Dorsolateral prefrontal cortex (tissue), 122 donors: ENCODE measurements at places on chromosomes 5 and 9.

DNA sequence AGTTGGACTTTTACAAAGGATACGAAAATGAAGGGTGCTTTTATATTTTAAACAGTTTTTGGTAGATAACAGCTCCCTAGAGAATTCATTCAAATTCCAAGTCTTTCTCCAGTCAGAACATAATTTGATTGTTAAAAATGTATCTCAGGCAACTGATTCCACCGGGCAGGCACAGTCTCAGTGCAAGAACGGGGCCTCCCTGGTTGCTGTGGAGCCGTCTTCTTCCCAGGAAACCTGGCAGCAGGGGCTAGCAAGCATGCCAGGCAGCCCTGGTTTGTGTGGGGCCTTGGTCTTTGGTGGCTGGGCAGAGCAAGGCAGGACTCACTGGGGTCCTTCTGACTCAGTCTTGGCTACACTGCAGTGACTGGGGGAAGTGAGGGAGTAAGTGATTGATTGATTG lies 143.5 kb downstream of the NXNL2 start:
- DNase-seq, result no peak

GRCh38 chr9:1031951-1032601 lies 18.1 kb upstream of the DMRT2 start:
- DNase-seq, result no peak

GRCh38 chr5:168869615-168870227 lies 290.6 kb upstream of the PANK3 start:
- DNase-seq, result no peak

DNA sequence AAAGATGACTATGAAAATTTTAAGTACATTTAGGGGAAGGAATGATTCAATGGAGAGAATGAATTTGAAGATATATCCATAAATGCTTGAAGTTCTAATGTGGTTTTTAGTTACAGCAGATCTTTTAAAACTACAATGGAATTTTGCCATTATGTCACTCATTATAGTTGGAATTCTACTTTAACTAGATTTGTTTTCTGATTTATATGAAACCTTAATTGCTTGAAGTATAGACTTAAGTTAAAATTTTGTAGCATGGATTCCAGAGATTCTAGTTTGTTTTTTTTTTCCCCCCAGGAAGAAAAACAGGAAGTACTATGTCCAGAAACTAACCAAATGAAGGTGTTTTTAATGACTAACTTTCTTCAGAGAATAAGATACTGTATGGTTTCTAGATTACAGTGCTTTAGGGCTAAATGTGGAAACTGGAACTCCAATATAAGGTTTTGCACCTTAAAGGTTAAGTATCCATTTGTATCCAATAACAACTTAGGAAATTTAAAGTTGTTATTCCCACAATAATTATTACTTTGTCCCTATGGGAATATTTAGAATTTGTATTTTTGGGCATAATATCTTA lies 70.3 kb downstream of the ZSWIM6 start:
- no peak for DNase-seq

- DNase-seq, result no peak
Observed at GRCh38 chr5:13749766-13750165, 194.7 kb downstream of the DNAH5 start.

DNA sequence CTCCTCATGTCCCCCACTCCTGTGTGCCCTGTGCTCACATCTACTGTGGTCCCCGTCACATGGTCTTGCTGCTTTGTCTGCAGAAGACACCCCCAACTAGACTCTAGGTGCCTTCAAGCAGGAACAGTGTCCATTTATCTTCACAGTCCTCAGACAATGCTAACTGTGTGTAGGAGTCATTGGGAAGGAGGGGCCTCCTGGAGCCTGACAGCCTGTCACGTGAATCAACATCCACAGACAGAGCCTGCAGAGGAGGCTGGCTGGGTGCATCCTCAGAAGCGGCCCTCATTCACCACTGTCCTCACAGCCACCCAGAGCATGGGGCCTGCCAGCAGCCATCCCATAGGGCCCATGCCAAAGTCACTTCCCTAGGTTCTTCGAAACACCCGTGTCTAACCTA lies 98.7 kb downstream of the MED10 start:
- peak; percentile 70 for DNase-seq

GRCh38 chr9:123129423-123129822 lies 96.0 kb downstream of the GPR21 start:
- no peak for DNase-seq

GRCh38 chr5:138661291-138661960 lies 86.2 kb upstream of the HSPA9 start:
- peak; percentile 22 for DNase-seq

DNA sequence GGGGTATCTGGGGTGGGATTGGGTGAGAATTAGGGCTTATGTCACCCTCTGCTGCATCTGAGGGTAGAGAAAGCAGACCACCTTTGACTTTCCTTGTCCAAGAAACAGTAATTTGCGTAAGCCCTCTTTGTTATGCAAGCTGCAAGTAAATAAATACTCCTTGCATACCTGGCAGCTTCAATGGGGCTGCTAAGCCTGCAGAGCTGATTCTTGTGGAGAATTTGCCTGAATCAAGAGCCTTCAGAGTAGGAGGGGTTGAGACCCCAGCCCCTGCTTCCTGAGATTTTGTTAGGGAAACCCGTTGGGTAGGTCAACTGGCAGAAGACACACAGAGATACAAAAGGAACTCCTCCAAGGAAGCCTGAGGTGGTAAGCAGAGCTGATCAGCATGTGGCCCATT lies 515.1 kb downstream of the DMAC1 start:
- no peak for DNase-seq

DNA sequence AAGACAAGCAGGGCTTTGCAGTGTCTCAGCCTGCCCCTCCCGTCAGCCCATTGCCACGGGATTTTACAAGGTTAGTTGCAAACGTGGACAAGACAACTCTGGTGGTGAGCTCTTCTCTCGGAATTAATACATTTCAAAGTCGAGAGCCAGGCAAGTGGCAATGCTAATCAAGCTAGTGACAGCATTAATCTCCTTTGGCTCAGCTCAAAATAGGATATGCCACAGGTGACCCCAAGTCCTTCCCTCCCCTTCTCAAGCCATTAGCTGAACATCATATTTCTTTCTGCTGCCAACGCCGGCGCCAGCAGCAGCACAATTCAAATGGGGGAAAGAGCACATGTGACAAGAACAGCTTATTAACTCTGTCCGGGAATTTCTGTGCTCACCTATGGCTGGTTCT lies 190.1 kb downstream of the ATPSCKMT start:
- no peak for DNase-seq

- DNase-seq, result no peak
Observed at GRCh38 chr5:119470105-119470763, 17.9 kb downstream of the HSD17B4 start.

DNA sequence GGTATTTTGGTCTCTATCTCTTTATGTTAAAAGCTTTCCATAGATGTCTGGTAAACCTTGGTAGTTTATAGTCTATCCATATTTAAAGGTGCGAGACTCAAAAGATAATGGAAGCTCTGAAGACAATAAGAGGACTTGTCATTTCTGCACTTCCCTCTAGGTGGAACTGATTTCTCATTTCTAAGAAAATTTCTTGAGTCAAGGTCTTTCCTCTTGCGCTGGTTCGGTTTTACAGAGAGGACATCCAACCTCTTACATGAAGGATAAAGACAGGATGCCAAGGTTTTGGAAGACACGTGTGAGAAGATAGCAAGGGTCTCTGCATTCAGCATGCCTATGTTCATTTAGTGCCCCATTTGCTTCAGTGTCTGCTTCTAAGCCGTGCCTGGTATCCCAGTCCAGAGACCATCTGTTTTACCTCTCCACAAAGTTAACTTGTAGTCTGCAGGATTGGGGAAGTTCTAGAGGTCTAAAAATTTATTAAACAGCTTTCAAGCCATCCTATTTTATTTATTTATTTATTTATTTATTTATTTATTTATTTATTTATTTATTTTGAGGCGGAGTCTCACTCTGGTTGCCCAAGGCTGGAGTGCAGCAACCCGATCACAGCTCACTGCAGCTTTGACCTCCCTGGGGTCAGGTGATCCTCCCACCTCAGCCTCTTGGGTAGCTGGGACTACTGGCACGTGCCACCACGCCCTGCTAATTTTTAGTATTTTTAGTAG lies 41.6 kb downstream of the KIAA1191 start:
- no peak for DNase-seq

GRCh38 chr5:154860765-154861164 lies 2.3 kb downstream of the CNOT8 start:
- no peak for DNase-seq

DNA sequence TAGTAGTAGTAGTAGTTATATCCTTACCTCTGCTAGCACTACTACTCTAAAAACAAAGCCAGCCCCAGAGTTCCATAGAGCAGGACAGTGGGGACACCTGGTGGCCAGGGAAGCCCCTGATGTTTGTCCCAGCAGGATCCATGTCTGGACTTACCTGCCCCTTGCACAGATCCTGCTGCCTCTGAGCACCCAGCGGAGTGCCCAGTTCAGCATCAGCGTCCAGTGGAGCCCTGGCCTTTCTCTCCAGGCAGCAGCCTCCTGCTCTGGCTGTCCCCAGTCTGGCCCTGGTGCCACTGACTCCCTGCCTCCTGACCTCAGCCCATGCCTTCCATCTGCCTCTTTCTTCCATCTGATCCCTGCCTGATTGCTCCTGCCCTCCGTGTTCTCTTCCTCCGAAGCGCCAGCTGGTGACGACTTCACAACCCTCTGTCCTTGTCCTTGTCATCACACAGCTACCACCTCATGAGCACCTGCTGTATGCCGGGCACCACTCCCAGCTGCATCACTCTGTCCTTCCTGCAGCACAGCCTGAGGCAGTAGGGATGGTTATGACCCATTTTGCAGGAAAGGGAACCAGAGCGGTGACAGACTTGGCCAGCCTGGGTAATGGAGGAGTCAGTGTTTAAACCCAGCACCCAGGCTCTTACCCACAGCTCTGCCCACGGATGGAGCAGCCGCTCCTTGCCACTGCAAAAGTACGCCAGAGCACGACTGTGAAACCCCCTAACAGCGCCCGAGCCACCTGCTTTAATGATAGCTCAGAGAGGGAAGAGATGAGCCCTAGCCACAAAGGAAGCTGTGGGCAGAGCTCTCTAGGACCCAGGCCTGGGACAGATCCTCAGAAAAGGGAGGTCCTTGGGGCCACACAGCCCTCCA lies 11.5 kb downstream of the SARDH start:
- DNase-seq, result peak; percentile 82

DNA sequence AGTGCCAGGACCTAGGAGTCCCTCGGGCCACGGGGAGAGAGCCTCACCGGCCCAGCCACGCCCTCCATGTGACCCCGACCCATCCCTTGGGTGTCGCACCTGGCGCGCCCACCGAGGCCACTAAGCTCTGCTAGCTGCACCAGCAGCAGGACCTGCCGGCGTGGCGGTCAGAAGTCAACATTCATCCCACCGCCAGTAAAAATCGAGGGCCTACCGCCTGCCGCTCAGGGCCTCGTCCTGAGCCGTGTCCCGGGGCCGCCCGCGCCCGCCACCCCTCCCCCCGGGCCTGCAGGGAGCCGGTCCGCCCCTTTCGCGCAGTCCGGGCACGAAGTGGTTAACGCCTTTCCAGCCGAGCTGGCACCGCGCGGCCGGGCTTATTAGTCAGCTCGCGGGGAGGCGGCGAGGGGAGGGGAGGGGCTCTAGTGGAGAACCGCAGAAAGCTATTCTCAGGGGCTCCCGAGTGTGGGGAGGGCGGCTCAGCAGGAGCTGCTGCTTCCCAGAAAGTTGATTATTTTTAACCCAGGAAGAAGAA lies 124.4 kb downstream of the C9orf50 start:
- DNase-seq, result peak; percentile 95

- DNase-seq, result no peak
Observed at GRCh38 chr9:89505911-89506310, 8.0 kb upstream of the SEMA4D start.

GRCh38 chr5:166324372-166324771 lies 1967.1 kb upstream of the WWC1 start:
- DNase-seq, result no peak

DNA sequence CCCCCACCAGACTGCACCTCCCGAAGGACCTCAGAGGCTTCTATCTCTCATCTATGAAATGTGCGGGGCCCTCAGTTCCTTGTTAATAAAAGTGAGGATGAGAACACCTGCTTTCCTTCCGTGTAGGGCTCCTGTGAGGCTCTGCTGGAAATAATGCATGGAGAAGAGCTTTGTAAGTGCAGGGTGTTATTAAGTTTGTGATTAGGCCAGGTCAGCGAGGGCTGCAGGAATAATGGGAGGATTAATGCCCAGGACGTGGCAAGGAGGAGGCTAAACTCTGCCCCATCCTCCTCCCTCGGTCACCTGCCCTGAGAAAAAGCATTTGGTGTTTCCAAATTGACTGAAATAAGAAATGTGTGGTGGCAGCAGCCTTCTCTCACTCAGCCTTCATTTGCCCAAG lies 83.5 kb upstream of the HSPA9 start:
- DNase-seq, result peak; percentile 8

DNA sequence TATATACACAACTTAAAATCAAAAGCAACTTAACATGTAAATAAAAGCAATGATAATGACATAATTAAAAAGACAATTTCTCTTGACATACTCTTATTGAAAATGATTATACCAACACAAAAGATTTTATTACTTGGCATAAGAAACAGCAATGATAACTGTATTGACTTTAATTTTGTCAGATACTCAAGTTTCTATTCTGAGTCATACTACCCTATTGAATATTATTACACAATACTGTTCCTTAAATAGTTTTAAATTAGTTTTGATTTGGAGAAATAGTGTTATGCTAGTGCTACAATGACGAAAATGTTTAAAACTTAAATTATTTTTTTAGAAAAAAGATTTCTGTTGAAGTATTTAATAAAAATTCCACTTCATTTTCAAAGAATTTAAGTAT lies 1319.3 kb upstream of the C9orf72 start:
- DNase-seq, result no peak

- DNase-seq, result no peak
Observed at GRCh38 chr9:800591-801150, 40.8 kb upstream of the DMRT1 start.

DNA sequence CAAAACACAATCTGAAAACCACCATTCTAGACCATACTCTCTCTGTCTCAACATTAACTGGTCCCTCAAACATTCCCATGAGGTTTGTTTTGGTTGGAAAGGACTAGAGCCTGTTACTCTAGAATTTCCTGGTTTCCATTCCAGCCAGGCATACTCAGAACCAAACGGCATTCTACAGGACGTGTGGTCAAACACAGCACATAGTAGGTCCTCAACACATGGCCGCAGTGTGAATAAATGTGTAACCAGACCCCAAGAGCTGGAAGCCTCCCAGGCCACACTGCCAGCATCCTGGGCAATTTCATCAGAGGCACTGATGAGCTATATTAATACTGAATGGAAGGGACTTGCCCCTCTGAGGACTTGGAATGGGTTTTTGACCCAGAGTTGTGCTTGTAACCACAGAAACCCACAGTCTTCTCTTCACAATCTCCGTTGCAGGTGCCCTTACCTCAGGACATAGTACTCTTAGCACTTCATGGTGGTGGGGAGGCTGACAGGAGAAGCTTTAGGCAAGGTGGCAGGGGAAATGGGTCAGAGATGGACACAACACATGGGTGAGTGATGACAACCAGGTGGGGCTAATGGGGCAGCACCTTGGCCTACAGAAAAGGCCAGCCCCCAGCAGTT lies 66.0 kb downstream of the ZNF366 start:
- no peak for DNase-seq

GRCh38 chr5:6554812-6555211 lies 78.0 kb downstream of the NSUN2 start:
- DNase-seq, result no peak
